ENCODE measurements at places on chromosomes 7 and 10.

- DNase-seq, result peak; percentile 52
Observed at GRCh38 chr7:29102558-29103151, 43.7 kb downstream of the CPVL start.

DNA sequence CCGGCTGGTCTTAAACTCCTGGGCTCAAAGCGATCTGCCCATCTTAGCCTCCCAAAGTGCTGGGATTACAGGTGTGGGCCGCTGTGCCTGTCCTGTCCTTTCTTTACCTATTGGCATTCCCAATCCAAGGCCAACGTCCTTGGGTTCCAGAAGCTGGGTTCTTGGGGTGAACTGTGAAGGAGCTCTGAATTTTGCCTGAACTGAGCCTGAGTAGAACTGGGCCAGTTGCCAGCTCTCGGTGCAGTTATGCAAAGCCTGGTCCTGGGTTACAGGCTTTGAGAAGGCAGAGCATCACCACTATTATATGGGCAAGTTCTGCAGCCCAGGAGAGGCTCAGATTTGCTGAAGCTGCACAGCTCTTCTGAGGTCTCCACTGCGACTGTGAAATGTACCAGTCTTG, 24.6 kb upstream of the SH2D4B start:
- DNase-seq, result no peak

DNA sequence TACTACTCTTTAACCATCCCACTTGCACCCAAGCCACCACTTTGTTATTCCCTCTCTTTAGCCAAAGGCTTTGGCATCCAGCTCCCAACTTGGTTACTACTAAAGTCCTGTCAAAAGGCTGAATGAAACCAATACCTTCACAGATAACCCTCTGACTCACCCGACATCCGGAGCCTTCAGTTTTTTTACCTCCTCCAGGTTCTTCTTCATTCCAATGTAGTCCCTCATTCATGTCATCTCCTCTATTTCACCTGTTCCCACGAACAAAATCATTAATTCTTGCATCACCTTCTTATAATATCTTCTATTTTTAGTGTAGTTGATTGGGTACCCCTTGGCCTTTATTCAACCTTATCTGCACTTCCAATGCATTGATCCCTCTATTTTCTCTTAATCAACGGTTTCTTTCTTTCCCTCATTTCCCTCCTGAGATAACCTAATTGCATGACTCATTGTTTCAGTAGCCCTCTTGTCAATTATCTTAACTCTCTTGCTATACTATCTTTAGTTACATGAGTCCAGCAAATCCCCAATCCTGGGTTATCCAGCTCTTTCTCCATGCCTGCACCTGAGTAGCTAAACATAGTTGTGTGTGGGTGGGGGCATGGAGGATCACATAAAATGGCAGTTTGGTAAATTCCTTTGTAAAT, 87.2 kb upstream of the COL1A2 start:
- DNase-seq, result no peak

DNA sequence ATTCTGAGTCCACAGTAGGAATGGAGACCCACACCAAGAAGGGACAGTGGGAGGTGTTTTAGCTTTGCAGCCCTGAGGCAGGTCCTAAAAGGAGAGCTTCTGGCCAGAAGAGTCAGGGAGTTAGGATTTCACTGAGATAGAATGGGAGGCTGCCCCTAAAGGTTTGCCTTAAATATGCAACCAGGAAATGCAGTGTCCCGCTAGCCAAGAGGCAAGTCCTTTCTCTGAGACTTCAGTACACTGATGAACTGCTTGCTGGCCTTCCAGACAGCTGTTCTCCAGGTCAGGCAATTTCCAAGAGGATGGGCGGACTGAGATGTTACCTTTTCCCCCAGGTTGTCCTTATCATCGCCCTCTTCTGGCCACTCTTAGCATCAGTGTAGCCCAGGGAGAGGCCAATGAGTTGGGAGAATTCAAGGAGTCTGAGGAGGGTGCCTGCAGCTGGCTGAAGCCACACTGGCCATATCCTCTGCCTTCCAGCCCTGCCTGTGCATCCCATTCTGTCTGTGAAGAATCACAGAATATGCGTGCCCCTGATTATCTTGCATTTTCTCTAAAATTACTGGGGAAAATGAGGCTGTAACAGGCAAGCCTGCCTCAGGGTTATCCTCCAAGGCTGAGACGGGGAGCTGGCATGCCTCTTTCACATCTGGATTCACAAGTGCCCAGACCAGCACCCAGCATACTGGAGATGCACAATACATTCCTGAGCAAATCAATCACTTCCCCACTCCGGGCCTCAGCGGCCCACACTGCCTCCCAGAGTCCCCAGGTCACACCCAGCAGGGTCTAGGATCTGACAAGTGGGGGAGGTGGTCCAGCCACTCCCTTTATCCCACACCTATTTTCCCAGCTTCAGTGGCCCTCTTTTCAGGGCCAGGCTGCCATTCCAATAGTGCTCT, 2.4 kb downstream of the TLL2 start:
- DNase-seq, result no peak

- DNase-seq, result peak; percentile 30
Observed at GRCh38 chr7:120273476-120273975, 551 bp downstream of the KCND2 start.

- no peak for DNase-seq
Observed at GRCh38 chr7:36765605-36766004, 41.3 kb upstream of the AOAH start.

Measured in NCI-H1694 treated with DMSO at 0.1 percent for 48 hours (cell line).